ENCODE measurements at places on chromosomes 6 and 20. TPM values are rescaled to one million over a fixed set of nuclear protein-coding genes. Genes with fewer than 3 reads are reported as not detected.

The TREML1 gene
- not detected for total RNA-seq

The CD93 gene
- not detected for total RNA-seq

The ENPP5 gene
- total RNA-seq: not detected

The EPB41L2 gene
- 31.1 TPM for total RNA-seq

The LZTS3 gene
- total RNA-seq: 3.2 TPM

The SLC32A1 gene
- not detected for total RNA-seq

The VGLL2 gene
- total RNA-seq: not detected

The RAB44 gene
- 0.05 TPM for total RNA-seq

The HDGFL1 gene
- not detected for total RNA-seq

The PTCRA gene
- total RNA-seq: not detected

The RNF182 gene
- 3.5 TPM for total RNA-seq

The HIVEP1 gene
- total RNA-seq: 11.0 TPM

The PKIB gene
- 0.78 TPM for total RNA-seq

The TRIM39 gene
- total RNA-seq: 7.1 TPM

The MAP7 gene
- total RNA-seq: 28.2 TPM

The ULBP1 gene
- total RNA-seq: 1.0 TPM

The EFCAB8 gene
- not detected for total RNA-seq

The HRH3 gene
- total RNA-seq: 0.03 TPM

The SALL4 gene
- 1.4 TPM for total RNA-seq

The LHFPL5 gene
- not detected for total RNA-seq

The LRP11 gene
- 37.9 TPM for total RNA-seq

The PNPLA1 gene
- not detected for total RNA-seq

The AGER gene
- total RNA-seq: 1.4 TPM

The BPIFB2 gene
- total RNA-seq: not detected

The SSTR4 gene
- 0.12 TPM for total RNA-seq

The LY6G5B gene
- total RNA-seq: 5.0 TPM
